Right cardiac atrium (tissue), 5 donors: ENCODE measurements at places on chromosomes 3 and 15. TPM values are rescaled to one million over a fixed set of nuclear protein-coding genes. Genes with fewer than 3 reads are reported as not detected.

DNA sequence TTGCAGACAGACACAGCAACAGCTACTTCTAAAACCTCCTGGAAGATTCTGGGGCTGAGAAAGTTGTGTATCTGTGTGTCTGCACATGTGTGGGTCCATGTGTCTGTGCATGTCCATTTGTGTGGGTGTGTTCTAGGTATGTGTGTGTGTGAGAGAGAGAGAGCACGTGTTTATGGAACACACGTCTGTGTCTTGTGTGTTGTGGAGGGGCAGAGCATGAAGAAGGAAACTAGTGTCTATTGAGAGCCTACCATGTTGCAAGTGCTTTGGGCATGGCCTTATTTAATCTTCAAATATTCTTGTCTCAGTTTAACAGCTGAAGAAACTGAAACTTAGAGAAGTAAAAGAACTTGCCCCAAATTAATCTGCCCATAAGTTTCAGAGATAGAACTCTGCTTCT lies 327.5 kb downstream of the UACA start:
- no peak for DNase-seq

CASR gene
- not detected for total RNA-seq

ITPKA gene
- 1.4 TPM for total RNA-seq

DNA sequence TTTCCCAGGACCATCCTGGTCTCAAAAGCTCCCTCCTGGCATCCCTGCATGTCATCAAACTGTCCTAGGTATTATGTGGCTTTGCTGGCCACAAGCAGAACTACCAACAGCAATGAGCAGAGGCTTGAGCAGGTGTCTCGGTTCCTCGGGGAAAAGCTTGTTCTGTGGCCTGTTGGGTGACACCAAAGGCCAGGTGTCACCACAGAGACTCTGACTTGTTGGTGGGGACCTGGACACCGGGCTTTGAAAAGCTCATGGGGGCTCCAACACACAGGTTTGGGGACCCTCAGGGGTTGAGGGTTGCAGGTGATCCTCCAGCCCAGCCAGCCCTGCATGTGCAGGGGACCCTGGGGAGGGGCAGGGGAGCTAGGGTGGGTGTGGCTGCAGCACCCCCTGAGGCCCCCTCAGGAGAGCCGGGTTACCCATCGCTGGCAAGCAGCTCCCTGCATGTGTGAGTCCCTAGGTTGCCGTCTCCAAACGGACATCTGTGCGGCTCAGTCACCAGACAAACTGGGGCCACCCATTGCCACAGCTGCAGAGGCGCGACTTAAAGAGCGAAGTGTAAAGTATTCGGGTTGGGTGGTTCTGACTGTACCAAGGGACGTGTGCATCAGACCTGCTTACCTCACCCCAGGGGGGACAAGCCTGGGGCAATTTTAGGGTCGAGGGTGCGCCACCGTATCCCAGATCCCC lies 140.1 kb downstream of the CHSY1 start:
- DNase-seq = no peak

FGD5 gene
- total RNA-seq = 21.2 TPM

SLC27A2 gene
- not detected for total RNA-seq

- DNase-seq = peak; percentile 26
Observed at GRCh38 chr3:46854555-46854991, 8.7 kb downstream of the MYL3 start.

DNA sequence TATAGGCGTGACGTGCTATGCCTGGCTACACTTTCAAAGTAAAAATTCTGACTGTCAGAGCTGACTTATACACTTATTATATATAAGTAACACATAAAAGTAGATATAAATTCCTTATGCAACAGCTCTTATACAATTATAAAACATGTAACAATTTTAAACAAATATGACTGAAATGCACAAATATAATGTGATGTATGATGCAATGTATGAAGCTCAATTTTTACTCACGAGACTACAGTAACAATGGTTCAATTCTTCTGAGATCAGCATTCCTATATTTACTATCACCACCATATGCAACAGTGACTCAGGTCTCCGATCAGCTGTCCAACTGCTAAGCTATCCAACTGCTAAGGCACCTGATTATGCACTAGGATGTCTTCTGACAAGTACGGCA lies 8.2 kb downstream of the BNIP2 start:
- DNase-seq = no peak

RMDN3 gene
- 21.0 TPM for total RNA-seq

DNA sequence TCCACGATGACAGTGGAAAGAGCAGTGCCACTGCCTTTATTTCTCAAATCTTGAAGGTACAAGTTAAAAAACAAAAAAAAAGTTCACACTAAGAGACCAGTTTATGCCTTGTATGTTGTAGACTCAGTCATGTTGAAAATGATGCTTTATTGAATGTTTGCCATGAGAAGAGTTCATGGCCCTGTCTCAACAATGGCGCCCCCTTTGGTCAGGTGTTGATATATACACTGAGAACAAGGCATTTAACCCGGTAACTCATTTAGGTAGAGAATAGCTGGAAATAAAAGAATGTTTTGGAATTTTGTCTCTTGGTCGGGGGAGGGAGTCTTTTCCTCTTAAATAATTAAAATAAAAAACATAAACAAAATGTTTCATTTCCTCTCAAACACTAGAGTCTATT lies 145.6 kb upstream of the SLC2A2 start:
- no peak for DNase-seq

DNA sequence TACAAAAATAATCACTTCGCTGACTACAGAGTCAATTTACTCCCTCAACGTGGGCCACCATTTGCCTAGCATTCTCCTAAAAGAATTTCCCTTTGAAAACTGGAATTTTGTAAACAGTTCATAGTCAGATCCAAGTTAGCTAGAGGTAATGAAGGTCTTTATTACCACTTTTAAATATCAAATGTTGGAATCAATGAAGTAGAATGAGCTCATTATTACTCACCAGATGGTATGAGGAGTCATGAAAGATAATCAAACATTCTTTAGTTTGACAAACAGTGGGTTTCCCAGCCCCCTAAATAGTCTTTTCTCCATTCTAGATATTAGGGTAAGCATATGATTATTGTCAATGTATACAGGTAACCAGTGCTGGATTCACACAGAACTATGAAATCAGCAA lies 455.7 kb upstream of the THBS1 start:
- DNase-seq = no peak
